ENCODE measurements at places on chromosomes 2 and 18.

DNA sequence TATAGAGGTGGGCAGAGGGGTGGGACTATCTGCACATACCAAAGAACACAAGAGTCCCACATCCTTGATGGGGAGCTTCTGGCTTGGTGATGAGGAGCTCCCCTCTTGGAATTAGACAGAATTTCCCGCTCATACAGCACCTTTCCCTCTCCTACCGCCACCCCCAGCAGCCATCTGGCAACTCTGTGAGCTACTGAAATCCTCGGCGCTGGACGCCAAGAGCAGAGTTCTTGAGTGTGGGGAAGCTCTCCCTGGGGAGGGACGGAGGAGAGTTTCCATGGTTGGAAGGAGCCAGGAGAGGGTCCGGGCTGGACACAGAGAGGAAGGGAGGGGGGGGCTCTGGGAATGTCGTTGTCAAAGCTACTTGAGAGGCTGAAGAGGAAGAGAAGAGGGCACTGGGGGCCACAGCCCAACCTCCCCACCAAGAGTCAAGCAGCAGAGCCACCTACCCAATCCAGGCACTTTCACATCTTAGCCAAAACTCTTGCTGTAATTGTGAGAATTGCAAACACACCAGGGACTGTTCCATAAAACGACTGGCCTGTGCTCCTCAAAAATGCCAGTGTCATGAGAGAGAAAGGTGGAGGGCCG, 89.4 kb upstream of the MCFD2 start:
- no peak for DNase-seq

GRCh38 chr2:12560618-12561017, 156.1 kb upstream of the TRIB2 start:
- DNase-seq = no peak

- peak; percentile 47 for DNase-seq
Measured at GRCh38 chr2:147331790-147332419, 512.9 kb upstream of the ACVR2A start.

GRCh38 chr2:656676-657075, 20.5 kb downstream of the TMEM18 start:
- DNase-seq = no peak

DNA sequence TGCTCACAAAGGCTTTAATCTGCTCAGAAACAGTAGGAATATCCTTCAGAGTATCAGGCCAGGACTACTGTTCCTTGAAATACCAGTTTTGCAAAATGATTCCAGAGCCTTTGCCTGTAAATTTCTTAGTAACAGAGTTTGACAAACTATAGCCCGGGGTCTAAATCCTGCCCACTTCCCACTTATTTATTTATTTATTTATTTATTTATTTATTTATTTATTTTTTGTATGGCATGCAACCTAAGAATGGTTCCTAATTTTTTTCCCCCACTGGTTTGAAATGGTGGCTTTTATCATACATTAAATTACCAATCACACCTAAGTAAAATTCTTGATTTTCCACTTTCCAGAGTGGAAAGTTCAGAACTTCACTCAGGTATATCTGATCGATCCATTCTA, 45.6 kb downstream of the KCNG3 start:
- DNase-seq = no peak

- no peak for DNase-seq
Measured at GRCh38 chr2:84676295-84676694, 160.0 kb downstream of the DNAH6 start.

DNA sequence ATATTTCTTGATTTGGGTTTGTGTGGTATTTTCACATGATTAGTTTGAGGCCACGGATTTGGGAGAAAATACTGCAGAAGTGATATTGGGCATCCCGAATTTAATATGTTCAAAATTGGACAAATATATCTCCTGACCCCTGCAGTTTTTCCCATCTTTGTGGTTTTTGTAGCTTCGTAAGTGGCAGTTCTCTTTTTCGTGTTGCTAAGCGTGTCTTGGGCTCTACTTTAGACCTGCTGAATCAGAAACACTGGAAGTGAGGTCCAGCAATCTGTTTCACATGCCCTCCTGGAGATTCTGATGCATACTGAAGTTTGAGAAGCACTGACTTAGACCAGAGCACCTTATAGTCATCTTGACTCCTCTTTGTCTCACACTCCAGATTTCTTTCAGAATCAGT, 98.3 kb downstream of the EPB41L5 start:
- DNase-seq = no peak

DNA sequence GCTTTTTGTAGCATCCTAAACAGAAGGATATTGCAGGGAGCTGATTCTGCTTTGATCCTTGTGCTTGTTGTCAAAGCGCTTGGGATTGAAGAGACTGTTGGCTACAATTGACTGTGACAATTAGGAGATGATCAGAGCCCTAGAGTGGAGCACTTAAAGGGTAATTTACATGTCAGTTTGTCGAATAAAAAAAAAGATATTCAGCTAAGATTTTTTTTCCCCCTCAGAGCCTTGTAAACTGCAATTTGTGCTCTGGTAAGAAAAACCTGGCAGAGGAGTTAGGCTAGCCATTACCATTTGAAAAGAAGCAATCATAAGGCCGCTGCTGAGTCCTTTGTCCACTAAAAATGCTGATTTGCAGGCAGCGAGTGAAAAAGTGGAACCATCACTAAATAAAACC, 47.8 kb upstream of the ZEB2 start:
- peak; percentile 52 for DNase-seq

DNA sequence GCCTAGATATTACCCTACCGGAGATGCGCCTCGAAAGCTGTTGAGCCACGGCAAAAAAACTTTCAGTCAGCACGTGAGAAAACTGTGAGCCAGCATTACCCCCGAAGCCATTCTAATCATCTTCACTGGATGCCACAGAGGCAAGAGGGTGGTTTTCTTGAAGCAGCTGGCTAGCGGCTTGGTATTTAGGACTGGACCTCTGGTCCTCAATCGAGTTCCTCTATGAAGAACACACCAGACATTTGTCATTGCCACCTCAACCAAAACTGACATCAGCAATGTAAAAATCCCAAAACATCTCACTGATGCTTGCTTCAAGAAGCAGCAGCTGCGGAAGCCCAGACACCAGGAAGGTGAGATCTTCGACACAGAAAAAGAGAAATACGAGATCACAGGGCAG, 52.8 kb upstream of the SLC66A3 start:
- no peak for DNase-seq

GRCh38 chr2:45083175-45083574, 73.9 kb upstream of the SIX2 start:
- DNase-seq = no peak

- DNase-seq = no peak
Measured at GRCh38 chr2:163919717-163920116, 183.9 kb upstream of the FIGN start.

DNA sequence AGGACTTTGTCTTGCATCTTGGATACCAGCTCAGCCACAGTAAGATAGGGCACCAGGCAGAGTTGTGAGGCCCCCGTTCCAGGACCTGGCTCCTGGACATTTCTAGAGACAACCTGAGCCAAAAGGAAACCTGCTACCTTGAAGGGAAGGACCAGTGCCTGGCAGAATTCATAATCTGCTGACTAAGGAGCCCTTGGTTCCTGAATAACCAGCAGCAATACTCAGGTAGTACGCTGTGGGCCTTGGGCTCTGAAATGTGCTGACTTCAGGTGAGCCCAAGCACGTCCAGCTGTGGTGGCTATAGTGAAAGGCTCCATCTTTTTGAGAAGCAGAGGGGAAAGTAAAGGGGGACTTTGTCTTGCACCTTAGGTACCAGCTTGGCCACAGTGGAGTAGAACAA, 28.5 kb downstream of the SERPINB11 start:
- no peak for DNase-seq

DNA sequence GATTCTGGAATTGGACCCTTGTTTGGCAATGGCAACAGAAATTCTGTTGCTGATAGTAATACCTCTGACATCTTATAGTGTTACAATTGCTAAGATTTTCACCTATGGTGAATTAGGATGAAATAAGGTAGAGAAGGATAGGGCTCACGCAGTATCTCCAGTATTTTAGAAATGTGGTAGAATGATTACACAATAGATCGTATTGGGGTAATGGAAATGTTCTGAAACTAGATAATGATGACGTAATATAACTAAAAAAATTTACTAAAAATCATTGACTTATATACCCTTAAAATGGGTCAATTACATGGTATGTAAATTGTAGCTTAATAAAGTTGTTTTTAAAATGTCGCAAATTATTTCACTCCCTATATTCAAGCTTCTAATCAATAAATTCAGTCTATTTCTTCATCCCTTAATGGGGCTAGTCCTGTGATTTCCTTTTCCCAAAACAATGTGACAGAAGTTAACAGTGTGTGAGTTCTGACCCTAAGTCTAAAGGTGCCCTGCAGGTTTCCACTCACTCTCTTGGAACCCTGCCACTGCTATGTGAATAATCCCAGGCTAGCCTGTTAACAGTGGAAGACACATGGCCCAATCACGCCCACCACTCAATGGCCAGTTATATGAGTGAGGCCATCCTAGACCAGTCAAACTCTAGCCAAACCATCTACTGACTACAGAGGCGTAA, 31.2 kb downstream of the USP37 start:
- no peak for DNase-seq

GRCh38 chr2:234133004-234133403, 82.5 kb downstream of the SPP2 start:
- DNase-seq = no peak

- no peak for DNase-seq
Measured at GRCh38 chr18:58241877-58242276, 197.9 kb downstream of the NEDD4L start.

- DNase-seq = no peak
Measured at GRCh38 chr2:142944721-142945120, 67.3 kb downstream of the KYNU start.

DNA sequence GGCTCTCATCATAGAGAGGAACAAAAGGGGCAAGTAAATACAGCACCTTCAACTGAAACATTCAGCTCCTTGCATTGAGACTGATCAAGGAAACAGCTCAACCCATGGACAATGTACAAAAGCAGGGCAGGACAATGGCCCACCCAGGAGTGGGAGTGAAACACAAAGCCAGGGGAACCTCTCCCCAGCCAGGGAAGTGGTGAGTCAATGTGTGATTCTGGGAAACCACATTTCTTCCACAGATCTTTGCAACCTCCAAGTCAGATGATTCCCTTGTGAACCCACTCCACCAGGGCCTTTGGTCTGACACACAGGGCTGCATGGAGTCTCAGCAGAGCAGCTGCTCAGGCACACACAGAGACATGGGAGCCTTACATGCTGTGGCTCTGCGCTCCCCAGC, 294.5 kb downstream of the NR4A2 start:
- no peak for DNase-seq
